Right lung (tissue), 10 donors: ENCODE measurements at places on chromosomes 7 and 10.

DNA sequence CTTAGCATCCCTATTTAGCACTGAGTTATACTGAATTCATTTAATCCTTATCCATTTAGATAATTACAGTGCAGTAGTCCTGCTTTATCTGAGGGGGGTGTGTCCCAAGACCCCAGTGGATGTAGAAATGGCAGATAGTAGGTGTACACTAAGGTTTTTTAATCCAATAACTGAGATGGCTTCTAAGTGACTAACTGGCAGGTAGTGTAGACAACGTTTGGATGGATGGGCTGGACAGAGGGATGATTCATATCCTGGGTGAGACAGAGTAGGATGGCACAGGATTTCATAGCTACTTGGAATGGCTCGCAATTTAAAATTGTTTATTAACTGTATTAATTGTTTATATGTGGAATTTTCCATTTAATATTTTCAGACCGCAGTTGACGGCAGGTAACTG is 295.6 kb downstream of the CCDC3 start:
- DNase-seq: no peak

GRCh38 chr7:148185041-148185440 is 405.5 kb upstream of the C7orf33 start:
- no peak for DNase-seq

- no peak for DNase-seq
Measured at GRCh38 chr7:2373124-2373556, 18.5 kb downstream of the EIF3B start.

- DNase-seq: peak; percentile 67
Measured at GRCh38 chr10:61896854-61897661, 4.4 kb upstream of the ARID5B start.

- no peak for DNase-seq
Measured at GRCh38 chr10:34530778-34531177, 284.3 kb downstream of the PARD3 start.

DNA sequence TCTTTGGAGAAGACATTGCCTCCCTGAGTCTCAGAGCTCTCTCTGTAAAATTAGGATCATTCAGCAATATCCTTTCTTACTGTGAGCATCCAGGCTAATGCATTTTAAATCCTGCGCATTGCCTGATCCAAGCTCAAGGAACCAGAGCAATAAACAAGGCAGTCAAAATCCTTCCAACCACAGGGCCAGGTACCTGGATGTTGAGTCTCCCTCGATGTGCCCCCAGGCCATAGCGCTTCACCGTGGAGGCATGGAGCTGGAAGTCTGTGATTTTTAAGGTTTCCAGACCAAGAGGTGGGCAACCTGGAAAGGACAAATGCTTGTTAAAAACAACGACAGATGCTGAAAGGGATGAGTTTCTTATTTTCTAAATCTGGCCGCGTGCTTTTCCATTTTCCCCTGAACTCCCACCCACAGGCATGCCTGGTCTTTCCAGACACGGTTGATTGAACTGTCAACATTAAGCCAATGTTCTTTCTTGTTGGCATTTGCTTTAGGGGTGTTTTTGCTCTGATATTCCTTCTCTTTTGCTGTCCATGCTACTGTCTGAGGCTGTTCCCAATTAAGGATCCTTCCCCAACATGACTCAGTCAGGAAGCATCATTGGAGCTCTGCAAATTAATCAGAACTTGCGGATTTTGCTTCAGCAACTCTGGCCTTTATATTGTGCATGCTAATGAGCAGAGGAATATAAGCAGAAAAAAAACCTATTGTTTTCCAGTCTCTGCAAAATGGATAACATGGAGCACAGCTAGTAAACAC is 29.0 kb downstream of the CPXM2 start:
- DNase-seq: no peak

- DNase-seq: no peak
Measured at GRCh38 chr10:86684331-86685097, 16.2 kb downstream of the LDB3 start.

- DNase-seq: no peak
Measured at GRCh38 chr7:1249731-1250130, 17.1 kb downstream of the UNCX start.

DNA sequence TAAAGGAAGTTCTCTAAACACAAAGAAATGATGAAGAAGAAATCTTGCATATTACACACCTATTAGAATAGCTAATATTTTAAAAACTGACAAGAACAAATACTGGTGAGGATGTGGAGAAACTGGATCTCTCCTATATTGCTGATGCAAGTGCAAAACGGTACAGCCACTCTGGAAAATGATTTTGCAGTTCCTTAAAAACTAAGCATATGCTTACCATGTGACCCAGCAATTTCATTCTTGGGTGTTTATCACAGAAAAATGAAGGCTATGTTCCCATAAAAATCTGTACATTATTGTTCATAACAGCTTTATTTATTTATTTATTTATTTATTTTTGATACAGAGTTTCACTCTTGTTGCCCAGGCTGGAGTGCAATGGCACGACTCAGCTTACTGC is 14.9 kb upstream of the PLEKHA1 start:
- no peak for DNase-seq
